ENCODE measurements at places on chromosomes 11 and 22.

DNA sequence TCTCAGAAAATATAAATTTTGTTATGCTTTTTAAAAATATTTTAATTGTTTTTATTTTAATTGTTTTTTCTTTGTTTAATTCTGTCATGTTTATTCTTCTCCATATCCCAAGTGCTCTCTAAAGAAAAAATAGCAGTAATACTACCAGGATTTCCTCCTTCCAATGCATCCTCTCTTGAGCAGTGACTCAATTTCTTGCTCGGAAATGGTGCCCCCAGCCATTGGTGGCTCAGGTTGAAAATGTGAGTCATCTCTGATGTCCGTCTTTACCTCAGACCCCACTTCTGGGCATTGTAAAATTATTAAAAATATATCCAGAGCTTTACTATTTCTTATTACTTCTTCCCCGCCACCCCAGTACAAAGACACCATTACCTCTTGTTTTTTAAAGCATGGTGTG, 898.5 kb downstream of the METTL15 start:
- DNase-seq: no peak

DNA sequence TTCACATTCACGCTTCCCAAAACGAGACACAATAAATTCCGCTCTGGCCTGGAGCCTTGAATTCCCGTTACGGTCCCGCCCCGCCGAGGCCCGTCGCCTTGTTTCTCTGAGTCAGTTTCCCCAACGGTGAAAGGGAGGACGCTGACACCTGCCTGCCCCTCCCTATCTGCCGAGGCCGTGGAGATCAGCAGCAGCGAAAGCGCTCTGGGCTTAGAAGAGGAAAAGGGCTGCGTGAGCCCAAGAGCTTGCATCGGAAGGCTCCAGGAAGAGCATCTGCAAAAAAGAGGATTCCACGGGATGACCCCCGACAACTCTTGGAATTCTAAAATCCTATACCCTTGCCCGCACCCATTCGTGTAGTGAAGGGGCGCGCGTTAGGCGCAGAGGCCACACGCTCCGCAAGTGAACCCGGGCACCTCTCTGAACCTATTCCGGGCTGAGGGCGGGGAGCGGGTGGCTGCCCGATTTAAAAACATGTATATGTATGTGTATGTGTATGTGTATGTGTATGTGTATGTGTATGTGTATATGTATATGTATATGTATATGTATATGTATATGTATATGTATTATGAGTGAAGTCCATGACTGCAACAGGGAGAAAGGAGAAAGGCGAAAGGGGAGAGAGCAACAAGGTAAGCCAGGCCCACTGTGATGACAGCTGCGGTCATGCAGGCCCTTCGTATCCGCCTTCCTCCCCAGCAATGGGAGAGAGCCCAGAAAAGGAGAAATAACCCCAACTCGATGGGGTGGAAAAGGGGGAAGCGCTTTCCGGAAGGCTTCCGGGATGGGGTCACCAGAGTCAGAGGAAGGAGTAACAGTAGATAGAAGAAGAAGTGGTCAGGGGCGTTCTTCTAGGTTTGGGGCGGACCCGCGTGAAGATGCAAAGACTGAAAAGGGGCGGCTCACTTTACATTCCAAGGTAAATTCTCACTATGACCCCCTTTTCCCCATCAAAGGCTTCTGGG, 948 bp upstream of the MRTFA start:
- DNase-seq: peak; percentile 43

DNA sequence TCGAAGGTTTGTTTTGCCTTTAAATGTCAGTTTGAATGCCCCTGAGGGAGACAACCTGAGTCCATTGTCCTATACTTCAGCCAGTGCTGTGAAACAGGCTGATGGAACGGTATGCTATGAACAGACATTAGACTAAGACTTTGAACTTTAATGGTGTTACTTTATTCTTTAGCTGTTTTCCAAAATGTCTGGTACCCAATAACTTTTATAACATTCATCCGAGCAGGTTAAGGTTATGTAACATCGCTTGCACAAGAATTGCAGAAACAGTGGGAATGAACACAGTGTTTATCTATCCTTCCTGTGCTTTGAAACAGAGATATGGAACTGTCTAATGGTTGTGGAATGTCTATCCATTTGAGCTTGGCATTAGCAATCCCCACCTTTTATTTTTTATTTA, 12.5 kb upstream of the PTS start:
- DNase-seq: no peak

- no peak for DNase-seq
Observed at GRCh38 chr11:40393511-40393910, 1065.9 kb downstream of the LRRC4C start.

DNA sequence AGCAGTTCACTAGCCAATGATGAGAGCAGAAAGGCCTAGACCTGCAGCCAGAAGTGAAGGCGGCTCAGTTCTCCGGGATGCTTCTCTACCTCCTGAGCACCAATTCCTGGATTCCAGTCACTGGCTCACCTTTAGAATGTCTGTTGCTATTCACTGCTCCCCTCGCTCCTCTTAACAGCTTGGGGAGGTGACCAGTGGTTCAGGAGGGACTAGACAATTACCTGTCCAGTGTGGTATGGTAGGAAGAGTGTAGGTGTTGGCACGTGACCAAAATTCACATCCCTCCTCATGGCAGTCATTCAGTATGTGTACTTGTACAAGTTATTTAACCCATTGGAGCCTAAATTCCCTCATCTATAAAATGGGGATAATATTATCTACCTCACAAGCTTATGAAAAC, 4.0 kb downstream of the THRSP start:
- DNase-seq: no peak

Measured in colonic mucosa (tissue), 4 donors.